ENCODE measurements at places on chromosomes 13 and 19.

- DNase-seq, result no peak
These were observed 107.2 kb downstream of the NALCN start for GRCh38 chr13:101309014-101309619.

- DNase-seq, result no peak
These were observed 1053.6 kb upstream of the MIR17HG start for GRCh38 chr13:90293793-90294361.

GRCh38 chr13:26693749-26694463, 66.7 kb downstream of the GPR12 start:
- DNase-seq, result no peak

GRCh38 chr19:3196933-3197205, 11.1 kb downstream of the NCLN start:
- no peak for DNase-seq

GRCh38 chr19:756236-756635, 5.3 kb downstream of the MISP start:
- no peak for DNase-seq

GRCh38 chr19:6730941-6731670, 6.3 kb downstream of the GPR108 start:
- DNase-seq, result no peak

- DNase-seq, result no peak
These were observed 218.5 kb downstream of the ZNF536 start for GRCh38 chr19:30590596-30591229.

- no peak for DNase-seq
These were observed 195.3 kb downstream of the B3GLCT start for GRCh38 chr13:31395090-31395489.

GRCh38 chr19:32181216-32181920, 164.0 kb upstream of the ZNF507 start:
- no peak for DNase-seq

DNA sequence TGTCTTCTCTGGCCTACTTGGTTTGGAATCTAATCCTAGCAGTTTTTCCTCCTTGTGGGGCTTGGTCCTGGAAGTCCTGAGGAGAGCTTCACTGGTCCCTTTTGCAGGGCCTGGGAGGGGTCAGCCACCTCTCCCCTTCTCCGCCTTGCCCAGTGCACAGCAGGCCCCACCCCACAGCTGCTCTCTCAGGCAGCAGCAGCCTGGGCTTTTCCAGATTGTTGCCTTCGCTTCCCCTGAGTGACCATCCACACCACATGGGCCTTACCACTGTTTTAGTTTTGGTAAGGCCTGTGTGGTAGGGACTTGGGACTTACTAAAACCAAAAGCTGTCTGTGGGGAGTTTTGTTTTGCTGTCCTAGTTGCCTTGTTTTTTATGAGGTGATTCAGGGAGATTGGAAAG, 11.5 kb downstream of the MPHOSPH8 start:
- no peak for DNase-seq
